ENCODE measurements at places on chromosomes 2 and 18. TPM values are rescaled to one million over a fixed set of nuclear protein-coding genes. Genes with fewer than 3 reads are reported as not detected.

DNA sequence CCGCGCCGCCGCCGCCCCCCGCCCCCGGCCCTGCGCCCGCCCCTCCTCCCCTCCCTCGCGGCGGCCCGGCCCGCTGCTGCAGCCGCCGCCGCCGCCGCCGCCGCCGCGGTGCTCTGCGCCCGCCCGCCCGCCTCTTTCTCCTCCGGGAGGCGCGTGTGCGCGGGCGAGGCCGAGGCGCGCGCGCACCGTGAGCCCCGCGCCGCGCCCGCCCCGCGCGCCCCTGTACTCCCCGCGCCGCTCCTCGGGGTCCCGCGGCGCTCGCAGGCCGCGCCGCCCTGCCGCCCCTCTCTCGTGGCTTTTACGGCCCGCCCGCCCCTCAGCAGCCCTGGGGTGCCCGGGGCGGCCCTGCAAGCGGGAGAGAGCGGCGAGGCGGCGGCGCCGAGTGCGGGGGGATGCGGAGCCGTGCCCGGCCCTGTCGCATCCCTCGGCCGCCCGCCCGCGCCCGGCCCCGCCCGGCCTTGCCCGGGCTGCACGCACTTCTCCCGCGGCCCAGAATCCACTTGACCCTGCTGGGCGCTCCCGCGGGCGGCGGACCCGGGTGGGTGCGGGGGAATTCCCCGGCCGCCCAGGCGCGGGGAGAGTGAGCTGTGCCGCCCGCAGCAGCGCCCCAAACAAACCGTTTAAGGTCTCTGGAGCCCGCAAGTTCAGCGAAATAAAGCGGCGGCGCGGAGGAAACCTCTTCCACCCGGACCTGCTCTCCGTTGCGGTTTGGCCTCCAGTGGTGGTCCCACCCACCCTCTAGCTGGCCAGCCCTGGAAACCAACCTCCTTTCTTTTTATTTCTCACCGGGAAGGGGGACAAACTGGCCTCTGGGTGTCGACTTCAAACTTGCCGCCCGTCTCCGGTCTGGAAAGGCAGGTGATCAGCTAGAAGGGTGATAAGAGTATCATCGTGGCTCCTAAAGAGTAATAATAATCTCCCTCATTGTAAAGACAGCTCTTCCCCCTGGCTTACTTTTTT is 37.4 kb downstream of the AFF3 start:
- no peaks in the 10 kb centered on the region for H3K36me3 ChIP-seq
- H3K4me3 ChIP-seq = peak overlapping the region; percentile 85
- H3K4me1 ChIP-seq = peaks cover 40% of the 10 kb centered on the region
- H3K27me3 ChIP-seq = no peaks in the 10 kb centered on the region

DNA sequence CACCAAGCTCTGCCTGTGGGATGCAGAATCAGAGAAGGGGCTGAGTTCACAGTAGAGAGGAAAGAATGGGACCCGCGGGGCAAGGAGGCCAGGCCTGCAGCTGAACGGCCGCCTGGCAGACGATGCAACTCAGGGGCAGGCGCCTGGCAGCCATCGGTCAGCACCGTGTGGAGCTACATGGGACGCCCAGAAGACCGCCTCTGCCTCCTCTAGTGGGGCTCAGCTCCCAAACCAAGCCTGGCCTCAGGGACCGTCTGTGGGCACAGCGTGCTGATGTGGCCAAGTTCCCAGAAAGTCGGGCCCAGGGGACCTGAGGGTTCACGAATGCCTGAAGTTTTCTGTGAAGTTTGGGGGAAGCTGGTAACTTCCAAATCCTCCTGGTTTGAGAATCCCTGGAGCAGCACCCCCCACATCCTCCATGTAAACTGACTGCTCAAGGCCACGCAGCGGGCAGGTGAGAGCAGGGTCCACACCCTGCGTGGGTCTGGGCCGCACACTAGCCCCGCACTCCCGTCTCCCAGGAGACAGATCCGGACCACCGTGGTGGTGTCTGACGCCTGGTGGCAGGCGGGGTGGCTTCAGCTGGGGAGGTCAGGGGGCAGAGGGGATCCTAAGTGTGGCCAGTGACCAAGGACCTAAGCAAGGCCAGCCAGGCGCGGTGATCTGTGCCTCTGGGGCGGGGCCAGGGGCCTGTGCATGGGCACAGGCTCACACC is 14.6 kb downstream of the SNORC start:
- no peaks in the 10 kb centered on the region for H3K36me3 ChIP-seq
- H3K27ac ChIP-seq = no peak overlapping the region
- H3K4me3 ChIP-seq = no peak overlapping the region

DNA sequence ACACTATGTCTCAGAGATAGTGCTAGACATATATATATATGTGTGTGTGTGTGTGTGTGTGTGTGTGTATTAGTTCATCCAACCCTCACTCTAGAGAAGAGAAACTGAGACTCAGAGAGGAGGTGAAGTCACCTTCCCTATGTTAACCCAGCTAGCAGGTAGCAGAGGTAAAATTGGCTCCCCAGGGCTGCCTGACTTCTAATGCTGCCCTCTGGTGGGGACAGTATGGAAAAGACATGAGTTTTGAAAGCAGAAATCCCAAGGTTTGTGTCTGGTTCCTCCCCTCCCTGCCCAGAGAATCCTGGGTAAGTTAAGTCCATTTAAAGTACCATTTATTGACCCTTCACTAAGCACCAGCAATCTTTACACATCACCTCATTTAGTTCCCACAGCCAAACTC is 137.7 kb downstream of the THNSL2 start:
- H3K27ac ChIP-seq = no peak overlapping the region
- no peaks in the 10 kb centered on the region for H3K36me3 ChIP-seq
- DNase-seq = no peak
- peaks cover 3% of the 10 kb centered on the region for H3K27me3 ChIP-seq
- no peak overlapping the region for H3K4me3 ChIP-seq
- no peaks in the 10 kb centered on the region for H3K4me1 ChIP-seq

RBM44 gene
- total RNA-seq = 0.50 TPM

- no peak overlapping the region for H3K4me3 ChIP-seq
- no peaks in the 10 kb centered on the region for H3K27me3 ChIP-seq
- DNase-seq = no peak
- H3K36me3 ChIP-seq = no peaks in the 10 kb centered on the region
- H3K27ac ChIP-seq = peak overlapping the region; percentile 88
Measured at GRCh38 chr2:171347591-171348032, 86.2 kb downstream of the METTL8 start.

DSC1 gene
- total RNA-seq = not detected

SPDYA gene
- total RNA-seq = 3.4 TPM

DNA sequence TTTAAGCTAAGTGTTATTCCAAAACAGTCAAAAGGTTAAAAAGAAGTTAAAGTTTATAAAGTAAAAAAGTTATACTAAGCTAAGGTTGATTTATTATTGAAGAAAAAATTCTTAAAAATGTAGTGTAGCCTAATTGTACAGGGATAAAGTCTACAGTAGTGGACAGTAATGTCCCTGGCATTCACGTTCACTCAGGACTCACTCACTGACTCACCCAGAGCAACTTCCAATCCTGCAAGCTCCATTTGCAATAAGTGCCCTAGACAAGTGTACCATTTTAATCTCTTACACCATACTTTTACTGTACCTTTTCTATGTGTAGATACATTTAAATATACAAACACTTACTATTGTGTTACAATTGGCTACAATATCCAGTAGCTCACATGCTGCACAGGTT is 86.1 kb downstream of the CACNB4 start:
- no peak for DNase-seq
- no peak overlapping the region for H3K4me3 ChIP-seq
- H3K27ac ChIP-seq = no peak overlapping the region
- H3K4me1 ChIP-seq = no peaks in the 10 kb centered on the region
- peaks cover 13% of the 10 kb centered on the region for H3K27me3 ChIP-seq

DNA sequence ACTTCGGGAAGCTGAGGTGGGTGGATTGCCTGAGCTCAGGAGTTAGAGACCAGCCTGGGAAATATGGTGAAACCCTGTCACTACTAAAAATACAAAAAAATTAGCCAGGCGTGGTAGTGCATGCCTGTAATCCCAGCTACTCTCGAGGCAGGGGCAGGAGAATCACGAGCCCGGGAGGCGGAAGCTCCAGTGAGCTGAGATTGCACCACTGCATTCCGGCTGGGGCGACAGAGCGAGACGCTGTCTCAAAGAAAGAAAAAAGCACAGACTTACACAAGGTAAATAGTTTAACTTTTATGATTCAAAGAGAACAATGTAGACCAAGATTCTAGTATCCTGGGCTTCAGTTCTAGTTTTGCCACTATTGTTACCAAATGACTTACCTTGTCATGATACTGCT is 37.4 kb downstream of the NCKAP1 start:
- H3K27me3 ChIP-seq = no peaks in the 10 kb centered on the region
- no peak for DNase-seq
- peaks cover 23% of the 10 kb centered on the region for H3K36me3 ChIP-seq
- no peak overlapping the region for H3K27ac ChIP-seq

DNA sequence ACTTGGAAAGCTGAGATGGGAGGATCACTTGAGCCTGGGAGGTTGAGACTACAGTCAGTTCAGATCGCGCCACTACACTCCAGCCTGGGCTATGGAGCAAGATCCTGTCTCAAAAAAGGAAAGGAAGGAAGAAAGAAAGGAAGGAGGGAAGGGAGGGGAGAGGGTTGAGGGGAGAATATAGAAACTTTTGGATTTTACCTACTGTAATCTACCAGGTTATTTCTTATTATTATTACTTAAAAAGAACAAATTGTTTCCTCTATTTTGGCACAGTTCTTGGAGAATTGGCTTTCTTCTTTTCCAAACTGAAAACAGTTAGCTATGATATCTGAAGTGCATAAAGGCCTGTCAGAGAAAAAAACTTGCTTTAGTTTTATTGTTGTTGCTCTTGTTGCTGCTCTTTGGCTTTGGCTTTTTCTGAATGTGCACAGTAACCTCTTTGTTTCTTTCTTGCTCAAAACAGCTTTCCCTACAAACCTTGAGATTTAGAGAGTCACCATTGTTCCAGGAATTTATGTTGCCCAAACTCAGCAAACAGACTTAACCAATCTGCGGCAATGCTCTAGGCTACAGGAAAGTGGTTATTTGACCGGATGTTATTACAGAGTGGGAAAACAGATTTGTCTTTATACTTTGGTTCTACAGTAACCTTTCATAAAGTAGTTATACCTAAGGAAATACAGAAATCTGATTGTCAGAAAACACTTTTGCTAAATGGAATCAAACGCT is 214.9 kb downstream of the XIRP2 start:
- no peaks in the 10 kb centered on the region for H3K27me3 ChIP-seq
- no peak overlapping the region for H3K27ac ChIP-seq
- H3K4me1 ChIP-seq = no peaks in the 10 kb centered on the region
- no peak overlapping the region for H3K4me3 ChIP-seq
- no peak for DNase-seq

GRCh38 chr18:23868136-23868785 is 146.3 kb upstream of the TTC39C start:
- H3K27me3 ChIP-seq = peaks cover 5% of the 10 kb centered on the region
- DNase-seq = no peak
- peaks cover 13% of the 10 kb centered on the region for H3K4me1 ChIP-seq
- H3K4me3 ChIP-seq = no peak overlapping the region

POTEF gene
- 8.4 TPM for total RNA-seq

FEV gene
- total RNA-seq = not detected

ATOH8 gene
- total RNA-seq = 2.7 TPM

IL36G gene
- total RNA-seq = not detected

SULT1C2 gene
- total RNA-seq = 0.28 TPM

GRCh38 chr2:86300496-86300895 is 36.9 kb downstream of the REEP1 start:
- H3K27me3 ChIP-seq = peaks cover 28% of the 10 kb centered on the region
- peaks cover 14% of the 10 kb centered on the region for H3K4me1 ChIP-seq
- H3K27ac ChIP-seq = no peak overlapping the region
- DNase-seq = no peak
- no peak overlapping the region for H3K4me3 ChIP-seq

GRCh38 chr18:46411867-46412690 is 244.9 kb downstream of the LOXHD1 start:
- peak overlapping the region; percentile 69 for H3K27ac ChIP-seq
- no peak for DNase-seq
- no peak overlapping the region for H3K4me3 ChIP-seq
- peaks cover 3% of the 10 kb centered on the region for H3K27me3 ChIP-seq
- H3K36me3 ChIP-seq = no peaks in the 10 kb centered on the region
- peaks cover 49% of the 10 kb centered on the region for H3K4me1 ChIP-seq

- no peak overlapping the region for H3K27ac ChIP-seq
- H3K4me3 ChIP-seq = no peak overlapping the region
- H3K4me1 ChIP-seq = peaks cover 6% of the 10 kb centered on the region
- no peak for DNase-seq
- H3K36me3 ChIP-seq = no peaks in the 10 kb centered on the region
Measured at GRCh38 chr2:164599954-164600589, 21.2 kb downstream of the GRB14 start.

DPP4 gene
- 0.42 TPM for total RNA-seq

COLEC12 gene
- 17.8 TPM for total RNA-seq

Data from chondrocyte (in vitro differentiated cells).